ENCODE measurements at places on chromosomes 13 and 19.

- peak; percentile 81 for DNase-seq
These were observed 1.9 kb downstream of the KLF1 start for GRCh38 chr19:12884926-12885748.

GRCh38 chr19:13281567-13282291 lies 131.5 kb downstream of the IER2 start:
- no peak for DNase-seq

DNA sequence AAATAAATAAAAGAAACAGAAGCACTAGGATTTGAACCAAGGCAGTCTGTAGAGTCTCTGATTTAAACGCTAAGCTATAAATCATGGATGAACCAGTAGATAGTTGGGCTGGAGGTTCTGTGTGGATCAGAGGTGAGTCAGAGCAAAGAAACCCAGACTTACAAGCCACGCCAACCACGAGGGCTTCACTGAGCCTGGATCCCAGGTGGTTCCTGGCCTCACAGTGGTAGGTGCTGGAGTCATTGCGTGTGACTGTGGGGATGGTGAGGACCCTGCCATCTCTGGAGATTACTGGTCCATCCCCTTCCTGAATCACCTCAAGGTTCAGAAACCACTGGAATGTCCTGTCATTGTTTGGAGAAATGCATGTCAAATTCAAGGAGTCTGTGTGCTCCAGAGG lies 19.3 kb upstream of the CEACAM20 start:
- no peak for DNase-seq

DNA sequence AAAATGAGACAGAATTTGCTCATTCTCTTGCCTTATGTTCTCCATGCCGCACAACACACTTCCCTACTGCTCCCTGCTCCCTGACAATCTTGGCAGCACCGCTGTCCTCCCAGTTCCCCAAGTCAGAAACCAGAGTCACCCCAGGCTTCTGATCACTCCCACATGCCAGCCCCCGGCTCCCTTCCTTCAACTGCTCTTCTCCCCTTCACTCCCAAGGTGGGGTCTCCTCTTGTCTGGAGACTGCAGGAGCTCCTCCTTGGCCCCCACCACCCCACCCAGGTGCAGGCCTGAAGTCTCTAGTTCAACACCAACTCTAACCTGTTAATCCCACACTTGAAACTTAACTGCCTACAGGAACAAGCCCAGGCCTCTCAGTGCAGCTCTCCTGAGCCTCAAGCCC lies 16.8 kb upstream of the AKAP8 start:
- DNase-seq: no peak

GRCh38 chr19:11931051-11931450 lies 6.1 kb downstream of the ZNF700 start:
- no peak for DNase-seq

Measured in activated T-cell treated with anti-CD3 and anti-CD28 coated beads for 4 hours (primary cell).